Sigmoid colon (tissue), 7 donors: ENCODE measurements at places on chromosomes 7 and 10. TPM values are rescaled to one million over a fixed set of nuclear protein-coding genes. Genes with fewer than 3 reads are reported as not detected.

NPC1L1 gene
- 0.09 TPM for polyA plus RNA-seq

FBXO24 gene
- 0.95 TPM for polyA plus RNA-seq

ITIH2 gene
- polyA plus RNA-seq = not detected

LIPN gene
- polyA plus RNA-seq = not detected

HOXA5 gene
- polyA plus RNA-seq = 14.3 TPM

ZNF425 gene
- polyA plus RNA-seq = 0.69 TPM

ZP3 gene
- polyA plus RNA-seq = 4.8 TPM

ST7 gene
- polyA plus RNA-seq = 9.7 TPM

MEIG1 gene
- not detected for polyA plus RNA-seq

APBB1IP gene
- polyA plus RNA-seq = 11.4 TPM

ASB4 gene
- not detected for polyA plus RNA-seq

JCAD gene
- 3.6 TPM for polyA plus RNA-seq

PGAM2 gene
- 1.2 TPM for polyA plus RNA-seq

RHBDD2 gene
- polyA plus RNA-seq = 45.0 TPM

DNAJC30 gene
- polyA plus RNA-seq = 6.6 TPM

ALOX5 gene
- polyA plus RNA-seq = 24.2 TPM

FAM20C gene
- 27.5 TPM for polyA plus RNA-seq

CRPPA gene
- polyA plus RNA-seq = 1.2 TPM

A1CF gene
- polyA plus RNA-seq = 22.0 TPM

SGMS1 gene
- 3.5 TPM for polyA plus RNA-seq
